Glomerular endothelial cell (primary cell): ENCODE measurements at places on chromosomes 5 and 9. TPM values are rescaled to one million over a fixed set of nuclear protein-coding genes. Genes with fewer than 3 reads are reported as not detected.

The FIBCD1 gene
- total RNA-seq = 0.05 TPM in 1 of 2 replicates, not detected in the other

- no peak for DNase-seq
Measured at GRCh38 chr5:8058616-8059190, 189.8 kb downstream of the MTRR start.

GRCh38 chr5:135514116-135514515, 21.6 kb downstream of the NEUROG1 start:
- DNase-seq = no peak

GRCh38 chr5:174272671-174273070, 227.2 kb downstream of the NSG2 start:
- DNase-seq = no peak

The PCDHA4 gene
- total RNA-seq = 0.29 TPM in 1 of 2 replicates, not detected in the other

DNA sequence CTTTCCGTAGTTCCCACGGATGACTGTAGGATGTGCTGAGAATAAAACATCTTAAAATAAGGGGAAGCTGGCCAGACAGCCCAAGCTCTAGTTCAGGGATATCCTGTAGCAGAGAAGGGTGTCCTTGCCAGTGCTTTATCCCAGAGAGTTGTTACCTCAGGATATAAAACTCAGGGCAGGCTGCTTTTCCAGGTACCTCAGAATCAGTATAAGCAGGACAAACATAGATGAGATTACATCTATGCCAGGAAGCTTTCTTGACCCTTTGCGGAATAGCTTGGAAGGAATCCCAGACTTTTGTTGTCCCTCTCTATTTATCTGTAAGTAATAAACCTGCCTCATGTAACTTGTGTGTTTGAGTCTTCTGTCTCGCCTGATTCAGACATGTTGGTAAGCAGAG, 565.7 kb downstream of the PRDM9 start:
- DNase-seq = no peak

DNA sequence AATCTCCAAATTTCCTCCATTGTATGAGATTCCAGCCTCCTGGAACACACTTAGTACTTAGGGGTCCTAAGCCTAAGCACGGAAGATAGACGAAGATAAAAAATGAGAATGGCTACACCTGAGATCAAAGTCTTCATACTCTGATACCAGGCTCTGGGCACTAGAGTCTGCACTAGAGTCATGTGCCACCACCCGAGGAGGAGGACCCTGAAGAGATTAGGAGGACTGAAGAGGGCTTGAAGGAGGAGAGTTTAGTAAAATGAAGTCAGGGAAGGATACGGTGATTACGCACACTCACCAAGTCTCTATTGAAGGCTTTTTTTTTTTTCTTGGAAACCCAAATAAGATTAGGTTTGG, 573 bp upstream of the SPATA24 start:
- DNase-seq = no peak

The FABP6 gene
- total RNA-seq = 0.35 TPM in 1 of 2 replicates, not detected in the other

The GEMIN5 gene
- total RNA-seq = 13.7 and 14.7 TPM in 2 replicates

The ZNF618 gene
- total RNA-seq = 20.7 and 34.2 TPM in 2 replicates

The OTP gene
- total RNA-seq = not detected in 2 replicates

The ROR2 gene
- total RNA-seq = 0.12 and 0.15 TPM in 2 replicates

- no peak for DNase-seq
Measured at GRCh38 chr5:76971511-76971910, 18.7 kb downstream of the CRHBP start.

- DNase-seq = no peak
Measured at GRCh38 chr5:87138091-87138805, 129.4 kb upstream of the RASA1 start.

DNA sequence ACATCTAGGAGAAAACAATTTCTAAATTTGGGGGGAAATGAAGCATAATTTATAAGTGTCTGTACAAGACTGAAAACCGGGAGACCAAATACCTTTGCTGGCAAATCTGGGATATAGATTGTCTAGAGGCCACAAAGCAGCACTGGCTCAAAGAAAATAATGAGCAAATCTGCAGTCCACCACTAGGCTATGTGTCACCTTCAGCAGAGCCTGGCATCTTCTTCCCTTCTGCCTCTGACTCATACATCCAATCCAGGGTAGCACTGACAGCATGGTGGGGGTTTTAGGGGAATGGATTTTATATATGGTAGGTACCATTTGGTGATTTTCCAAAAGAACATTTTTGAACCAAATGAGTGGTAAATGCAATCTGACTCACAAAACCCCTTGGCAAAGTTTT, 12.8 kb downstream of the FAM81B start:
- no peak for DNase-seq

DNA sequence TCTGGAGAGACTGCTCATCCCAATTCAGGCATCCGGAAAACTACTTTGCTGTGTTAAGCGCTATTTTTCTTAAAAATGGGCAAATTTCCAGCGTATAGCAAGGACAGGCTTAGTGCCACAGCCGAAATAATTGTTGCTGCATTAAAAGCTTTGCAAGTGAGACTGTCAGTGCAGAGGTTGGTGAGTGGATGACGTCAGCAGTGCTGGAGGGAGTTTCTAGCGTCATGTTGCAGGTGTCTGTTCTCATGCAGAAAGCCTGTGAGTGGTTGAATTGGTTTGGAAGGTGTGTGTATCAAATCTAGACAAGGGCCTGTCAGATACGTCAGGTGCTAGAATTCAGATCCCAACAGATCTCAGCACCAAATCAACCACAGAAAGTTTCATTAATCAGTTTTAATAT, 204.4 kb downstream of the TRIO start:
- no peak for DNase-seq

The LCN1 gene
- total RNA-seq = not detected in 2 replicates

The DAPK1 gene
- 63.0 and 63.8 TPM in 2 replicates for total RNA-seq

The INSL4 gene
- not detected in 2 replicates for total RNA-seq

DNA sequence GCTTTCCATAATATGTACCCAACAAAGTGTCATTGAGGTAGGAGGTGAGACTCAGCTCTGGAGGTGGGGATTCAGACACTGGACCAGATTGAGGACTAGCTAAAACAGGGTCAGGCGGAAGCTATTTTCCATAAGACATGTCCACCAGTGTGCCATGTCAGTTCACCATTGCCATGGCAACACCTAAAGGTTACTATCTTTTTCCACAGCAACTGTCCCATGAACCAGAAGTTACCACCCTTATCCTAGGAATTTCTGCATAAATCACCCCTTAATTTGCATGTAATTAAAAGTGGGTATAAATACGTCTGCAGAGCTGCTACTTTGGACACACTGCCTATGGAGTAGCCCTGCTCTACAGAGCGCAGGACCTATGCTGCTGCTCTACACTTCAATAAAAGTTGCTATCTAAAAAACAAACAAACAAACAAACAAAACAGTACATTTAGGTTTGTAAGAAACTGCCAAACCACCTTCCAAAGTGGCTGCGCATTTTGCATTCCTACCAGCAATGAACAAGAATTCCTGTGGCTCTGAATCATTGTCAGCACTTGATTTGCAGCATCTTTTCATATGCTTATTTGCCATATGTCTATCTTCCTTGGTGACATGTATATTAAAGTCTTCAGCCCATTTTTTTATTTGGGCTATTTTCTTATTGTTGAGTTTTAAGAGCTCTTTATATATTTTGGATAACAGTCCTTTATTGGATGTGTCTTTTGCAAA, 18.0 kb upstream of the TRIM32 start:
- no peak for DNase-seq

GRCh38 chr9:85484235-85484634, 257.5 kb downstream of the AGTPBP1 start:
- no peak for DNase-seq

GRCh38 chr5:156221816-156222215, 105.1 kb upstream of the SGCD start:
- no peak for DNase-seq

GRCh38 chr5:143177263-143177983, 226.1 kb downstream of the NR3C1 start:
- DNase-seq = peak; percentile 33

DNA sequence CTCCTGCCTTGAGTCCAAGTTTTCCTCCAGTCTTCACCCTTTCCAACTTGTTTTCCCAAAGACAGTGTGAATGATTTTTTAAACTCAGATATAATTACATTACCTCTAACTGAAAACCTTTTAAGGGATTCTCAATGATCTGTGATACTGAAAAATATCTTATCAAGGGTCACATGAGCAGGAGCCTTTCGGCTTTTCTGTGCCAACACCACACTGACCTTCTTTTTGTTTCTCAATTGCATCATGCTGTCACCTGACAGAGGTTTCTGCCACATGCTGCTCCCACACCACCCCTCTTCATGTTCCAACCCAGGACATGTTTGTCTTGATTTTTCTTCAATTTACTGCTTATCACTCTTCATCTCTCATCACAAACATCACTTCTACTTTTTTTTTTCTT, 820.0 kb downstream of the PRELID2 start:
- DNase-seq = no peak
